GM23248 (cell line): ENCODE measurements at places on chromosomes 11 and 22. TPM values are rescaled to one million over a fixed set of nuclear protein-coding genes. Genes with fewer than 3 reads are reported as not detected.

The PGA5 gene
- not detected in 2 replicates for total RNA-seq

DNA sequence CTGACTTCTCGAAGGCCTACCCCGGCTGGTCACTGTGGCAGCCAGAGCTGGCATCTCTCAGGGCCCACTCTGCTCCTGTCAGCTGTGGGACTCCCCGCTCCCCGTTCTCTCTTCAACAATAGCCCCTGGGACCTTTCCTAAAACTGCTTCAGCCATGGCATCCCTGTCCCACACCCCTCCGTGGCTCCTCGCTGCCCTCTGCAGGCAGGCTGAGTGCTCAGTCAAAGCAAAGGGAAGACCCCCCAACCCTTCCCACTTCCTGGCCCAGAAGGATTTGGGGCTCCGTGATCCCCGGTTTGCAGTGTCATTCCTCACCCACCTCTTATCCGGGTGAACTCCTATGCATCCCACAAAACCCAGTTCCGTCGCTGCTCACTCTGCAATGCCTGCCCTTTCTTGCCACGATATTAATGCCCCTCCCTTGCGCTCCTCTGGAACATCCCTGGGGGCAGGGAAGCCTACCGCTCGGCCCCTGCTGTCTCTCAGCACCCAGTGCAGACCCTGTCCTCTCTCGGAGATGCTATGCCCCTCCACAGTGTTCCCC is 1.6 kb upstream of the TH start:
- no peak overlapping the region for H3K27ac ChIP-seq
- no peaks in the 10 kb centered on the region for H3K36me3 ChIP-seq
- H3K4me3 ChIP-seq, result no peak overlapping the region
- peaks cover 4% of the 10 kb centered on the region; the same call in 1 of the 2 replicates for H3K4me1 ChIP-seq
- H3K27me3 ChIP-seq, result peaks cover 3% of the 10 kb centered on the region; the same call in 1 of the 2 replicates

GRCh38 chr11:15327786-15328231 is 213.1 kb downstream of the INSC start:
- no peaks in the 10 kb centered on the region; the same call in 1 of the 2 replicates for H3K27me3 ChIP-seq
- no peaks in the 10 kb centered on the region for H3K36me3 ChIP-seq
- no peak overlapping the region for H3K27ac ChIP-seq
- H3K4me1 ChIP-seq, result no peaks in the 10 kb centered on the region

GRCh38 chr11:18617688-18618341 is 16.3 kb downstream of the SPTY2D1 start:
- H3K4me3 ChIP-seq, result no peak overlapping the region
- peaks cover 17% of the 10 kb centered on the region for H3K4me1 ChIP-seq
- peaks cover 10% of the 10 kb centered on the region; the same call in 1 of the 2 replicates for H3K36me3 ChIP-seq

The MMP1 gene
- total RNA-seq, result 53.2 and 68.3 TPM in 2 replicates

The PIWIL4 gene
- 1.2 and 2.8 TPM in 2 replicates for total RNA-seq

GRCh38 chr11:67614730-67615714 is 8.3 kb downstream of the NDUFV1 start:
- H3K4me3 ChIP-seq, result no peak overlapping the region
- peak; percentile 52 for DNase-seq
- no peaks in the 10 kb centered on the region for H3K36me3 ChIP-seq
- H3K27me3 ChIP-seq, result peaks cover 22% of the 10 kb centered on the region

The OR52N5 gene
- not detected in 2 replicates for total RNA-seq

DNA sequence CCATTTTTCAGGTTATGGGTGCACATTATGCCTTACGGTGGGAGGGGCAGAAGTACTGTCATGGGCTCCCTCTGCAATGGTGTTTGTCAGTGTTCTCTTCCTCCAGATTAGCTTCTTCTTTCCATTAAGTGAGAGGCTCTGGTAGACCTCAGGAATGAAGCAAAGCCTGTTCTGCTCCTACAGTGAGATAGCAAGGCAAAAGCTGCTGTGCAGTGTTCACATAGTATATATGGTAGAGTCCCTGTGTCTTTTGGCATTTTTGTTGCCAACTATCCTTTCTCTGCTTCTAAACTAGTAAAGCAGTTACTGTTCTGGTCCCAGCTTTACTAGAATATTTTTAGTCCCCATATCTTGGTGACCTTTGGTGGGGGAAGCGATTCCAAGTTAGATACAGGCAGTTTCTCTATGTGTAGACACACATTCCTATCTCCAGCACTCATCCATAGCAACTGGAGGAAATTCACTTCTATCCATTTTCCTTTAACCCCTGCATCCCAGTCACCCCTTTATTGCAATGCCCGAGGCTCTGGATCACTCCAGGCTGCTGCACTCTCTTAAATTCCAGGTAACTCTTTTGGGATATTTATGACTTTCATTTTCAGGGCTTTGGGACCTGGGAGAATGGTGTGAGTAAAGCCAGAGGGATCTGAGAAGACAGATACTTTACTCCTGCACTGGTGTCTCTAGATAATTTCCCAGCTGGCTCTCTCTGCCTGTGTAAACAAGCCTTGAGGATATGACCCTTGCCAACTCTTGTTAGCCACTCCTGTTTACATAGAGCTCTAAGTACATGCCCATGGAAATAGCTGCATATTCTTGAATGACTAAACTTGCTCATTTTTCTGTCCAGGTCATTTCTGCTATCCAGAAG is 3.9 kb upstream of the TRIM34 start:
- no peaks in the 10 kb centered on the region for H3K36me3 ChIP-seq
- DNase-seq, result peak; percentile 91
- H3K27me3 ChIP-seq, result no peaks in the 10 kb centered on the region

GRCh38 chr11:45525393-45525792 is 140.0 kb downstream of the CHST1 start:
- no peaks in the 10 kb centered on the region for H3K27me3 ChIP-seq
- H3K4me3 ChIP-seq, result no peak overlapping the region
- no peaks in the 10 kb centered on the region for H3K36me3 ChIP-seq
- DNase-seq, result no peak
- H3K4me1 ChIP-seq, result no peaks in the 10 kb centered on the region

The TRIM6 gene
- 2.3 and 3.6 TPM in 2 replicates for total RNA-seq

The TRMU gene
- 38.4 and 41.2 TPM in 2 replicates for total RNA-seq

The RGL4 gene
- not detected in 2 replicates for total RNA-seq

GRCh38 chr11:127474766-127475165 is 474.2 kb upstream of the KIRREL3 start:
- no peak overlapping the region for H3K4me3 ChIP-seq
- no peak overlapping the region for H3K27ac ChIP-seq
- no peaks in the 10 kb centered on the region for H3K36me3 ChIP-seq

DNA sequence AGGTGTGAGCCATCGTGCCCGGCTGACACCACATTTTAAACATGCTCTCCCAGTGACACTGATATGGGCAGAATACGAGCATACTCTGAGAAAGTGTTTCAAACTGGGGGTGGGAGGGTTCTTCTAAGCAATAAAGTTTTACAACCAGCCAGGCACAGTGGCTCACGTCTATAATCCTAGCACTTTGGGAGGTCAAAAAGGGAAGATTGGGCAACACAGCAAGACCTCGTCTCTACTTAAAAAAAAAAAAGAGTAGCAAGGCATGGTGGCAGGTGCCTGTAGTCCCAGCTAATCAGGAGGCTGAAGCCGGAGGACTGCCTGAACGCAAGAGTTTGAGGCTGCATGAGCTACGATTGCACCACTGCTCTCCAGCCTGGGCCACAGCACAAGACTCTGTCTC is 2.2 kb downstream of the GANAB start:
- no peak overlapping the region for H3K4me3 ChIP-seq
- H3K36me3 ChIP-seq, result peaks cover 7% of the 10 kb centered on the region
- no peaks in the 10 kb centered on the region for H3K27me3 ChIP-seq
- DNase-seq, result no peak
- peak overlapping the region; percentile 26; the same call in 1 of the 2 replicates for H3K27ac ChIP-seq

DNA sequence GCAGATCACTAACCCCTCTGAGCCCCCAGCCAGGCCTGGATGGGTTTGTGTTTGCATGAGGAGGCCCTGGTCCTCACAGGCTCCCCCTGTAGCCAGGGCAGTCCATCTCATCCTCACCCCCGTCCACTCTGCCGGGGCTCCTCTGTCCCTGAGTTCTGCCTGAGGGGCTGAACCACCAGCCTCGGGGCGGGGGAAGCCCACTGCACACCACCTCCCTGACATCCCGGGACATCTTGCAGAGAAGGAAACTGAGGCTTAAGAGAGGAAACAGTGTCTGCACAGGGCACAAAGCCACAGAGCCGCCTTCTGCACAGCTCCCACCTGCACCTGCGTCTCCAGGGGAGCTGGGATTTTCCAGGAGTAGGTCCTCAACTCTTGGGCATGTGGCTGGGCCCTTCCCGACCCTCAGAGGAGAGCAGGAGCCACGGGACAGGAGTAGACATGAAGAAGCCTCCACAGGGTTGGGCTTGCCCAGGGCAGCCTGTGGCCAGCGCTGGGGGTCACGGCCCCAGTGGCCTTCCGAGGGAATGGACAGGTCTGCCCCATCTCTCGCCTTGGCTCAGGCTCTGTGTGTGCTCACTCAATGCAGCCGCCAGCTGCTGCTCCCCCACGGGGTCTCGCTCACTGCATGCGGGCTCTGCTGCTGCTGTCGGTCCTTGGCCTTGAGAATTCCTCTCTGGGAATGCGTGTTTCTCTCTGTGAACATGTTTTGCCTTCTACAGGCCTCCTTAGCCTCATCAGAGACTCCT is 45.4 kb upstream of the CCDC188 start:
- no peak overlapping the region for H3K4me3 ChIP-seq
- no peak overlapping the region for H3K27ac ChIP-seq

The MISFA gene
- not detected in 2 replicates for total RNA-seq

DNA sequence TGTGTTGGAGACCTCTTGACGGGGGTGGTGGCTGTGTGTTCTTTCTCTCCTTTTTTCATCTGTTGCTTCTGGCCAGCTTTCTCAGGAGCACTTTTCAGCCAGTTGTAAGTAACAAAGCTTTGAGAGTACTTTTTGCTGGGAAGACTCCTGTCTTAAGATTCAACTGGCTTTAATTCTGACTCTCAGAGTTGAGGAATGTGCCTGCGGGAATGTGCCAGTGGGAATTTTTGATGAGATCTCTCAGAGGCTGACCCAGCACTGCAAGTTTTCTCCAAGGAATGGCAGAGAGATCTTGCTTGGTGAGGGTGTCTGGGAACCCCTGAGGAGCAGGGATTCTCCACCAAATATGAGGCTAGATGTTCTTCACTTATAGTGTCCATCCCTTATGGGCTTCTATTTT is 91.6 kb upstream of the OR9Q1 start:
- no peaks in the 10 kb centered on the region for H3K36me3 ChIP-seq
- DNase-seq, result no peak
- H3K4me1 ChIP-seq, result no peaks in the 10 kb centered on the region
- no peak overlapping the region for H3K27ac ChIP-seq

- H3K27me3 ChIP-seq, result no peaks in the 10 kb centered on the region
- H3K36me3 ChIP-seq, result no peaks in the 10 kb centered on the region
- no peak for DNase-seq
- no peak overlapping the region for H3K4me3 ChIP-seq
- no peak overlapping the region for H3K27ac ChIP-seq
These were observed 179.2 kb upstream of the ZC3H12C start for GRCh38 chr11:109914038-109914437.

DNA sequence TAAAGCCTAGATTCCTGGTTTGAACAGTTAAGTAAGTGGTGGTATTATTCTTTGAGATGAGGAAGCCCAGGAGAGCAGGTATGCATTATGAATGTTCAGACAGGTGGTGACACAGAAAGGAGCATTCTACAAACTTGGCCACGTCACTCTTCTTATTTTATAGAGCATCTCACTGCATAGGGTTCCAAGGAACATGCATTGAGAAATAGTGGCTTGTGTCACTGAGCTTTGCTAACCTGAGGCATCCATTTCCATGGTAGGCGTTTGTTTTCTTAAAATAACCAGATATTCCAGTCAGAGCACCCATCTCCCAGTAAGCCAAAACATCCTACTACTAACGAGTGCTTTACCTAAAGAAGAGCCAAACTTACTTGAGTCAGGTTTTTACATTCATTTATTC is 169.7 kb downstream of the NAV2 start:
- no peaks in the 10 kb centered on the region for H3K27me3 ChIP-seq
- H3K36me3 ChIP-seq, result peaks cover 38% of the 10 kb centered on the region
- no peak overlapping the region for H3K4me3 ChIP-seq
- H3K4me1 ChIP-seq, result no peaks in the 10 kb centered on the region

DNA sequence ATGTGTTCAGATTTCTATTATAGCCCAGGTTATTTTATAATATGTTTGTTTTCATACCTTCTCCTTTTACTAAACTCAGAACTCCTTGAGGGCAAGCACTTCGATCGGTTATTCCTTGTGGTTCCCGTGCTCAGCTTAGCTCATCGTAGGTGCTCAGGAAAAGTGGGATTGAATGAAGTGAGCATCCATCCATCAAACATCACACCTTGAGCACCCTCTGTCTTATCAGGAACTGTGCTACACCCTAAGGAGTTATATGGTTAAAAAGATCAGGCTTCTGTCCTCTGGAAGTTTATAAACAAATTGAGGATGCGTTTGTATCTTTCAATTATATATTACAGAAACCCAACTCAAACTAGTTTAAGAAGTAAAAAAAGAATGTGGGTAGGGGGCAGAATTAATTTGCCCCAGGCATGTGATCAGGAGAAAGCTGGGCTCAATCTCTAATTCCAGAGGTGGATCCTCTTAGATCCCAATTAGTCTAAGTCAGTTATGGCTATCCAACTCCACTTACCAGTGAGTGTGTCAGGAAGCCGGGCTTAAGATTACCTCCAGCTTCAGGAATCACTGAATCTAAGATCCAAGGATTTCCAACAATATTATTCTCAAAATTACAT is 59.9 kb upstream of the RRAS2 start:
- peaks cover 76% of the 10 kb centered on the region for H3K4me1 ChIP-seq
- peak; percentile 17 for DNase-seq
- peak overlapping the region; percentile 69 for H3K27ac ChIP-seq
- no peaks in the 10 kb centered on the region for H3K36me3 ChIP-seq
- H3K4me3 ChIP-seq, result no peak overlapping the region

The OR52I1 gene
- total RNA-seq, result not detected in 2 replicates

GRCh38 chr11:73206801-73207200 is 11.3 kb upstream of the P2RY2 start:
- H3K27ac ChIP-seq, result no peak overlapping the region
- DNase-seq, result no peak
- H3K4me3 ChIP-seq, result no peak overlapping the region
- H3K36me3 ChIP-seq, result no peaks in the 10 kb centered on the region

The C22orf31 gene
- total RNA-seq, result not detected in 2 replicates

DNA sequence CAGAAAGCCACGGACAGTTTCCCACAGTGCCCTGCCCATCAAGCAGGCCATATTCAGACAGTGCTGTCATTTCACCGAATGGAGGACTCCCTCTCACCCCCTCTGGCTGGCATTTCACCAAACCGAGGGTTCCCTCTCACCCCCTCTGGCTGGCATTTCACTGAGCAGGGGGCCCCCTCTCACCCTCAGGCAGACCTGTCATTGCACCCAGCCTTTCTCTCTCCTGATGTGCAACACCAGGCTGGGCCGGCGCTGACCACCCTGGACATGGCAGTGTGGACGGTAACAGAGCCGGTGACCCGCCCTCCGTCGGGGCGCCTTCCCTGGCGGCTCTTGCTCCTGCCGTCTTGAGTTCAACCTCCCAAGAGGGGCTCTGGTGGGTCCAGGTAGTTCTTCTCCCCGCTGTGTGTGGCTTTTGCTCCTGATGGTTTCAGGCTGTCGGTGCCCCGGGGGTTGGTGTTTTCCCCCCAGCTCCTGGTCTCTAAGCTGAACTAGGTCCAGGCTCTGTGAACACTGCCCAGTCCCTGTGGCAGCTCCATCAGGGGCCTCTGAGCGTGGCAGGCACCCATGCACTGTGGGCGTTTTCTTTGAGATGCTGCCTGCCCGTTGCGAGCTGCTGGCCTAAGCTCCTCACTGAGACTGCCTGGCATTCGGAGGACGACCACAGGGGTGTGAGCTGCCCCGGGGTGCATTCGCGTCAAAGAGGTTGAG is 46.9 kb downstream of the SMIM38 start:
- no peak for DNase-seq
- H3K27me3 ChIP-seq, result peaks cover 22% of the 10 kb centered on the region
- no peak overlapping the region for H3K4me3 ChIP-seq
- H3K4me1 ChIP-seq, result no peaks in the 10 kb centered on the region
- no peak overlapping the region for H3K27ac ChIP-seq

GRCh38 chr11:10221342-10221741 is 72.7 kb downstream of the SBF2 start:
- DNase-seq, result no peak
- no peak overlapping the region for H3K27ac ChIP-seq
- peaks cover 11% of the 10 kb centered on the region for H3K4me1 ChIP-seq
- H3K27me3 ChIP-seq, result no peaks in the 10 kb centered on the region
- H3K36me3 ChIP-seq, result no peaks in the 10 kb centered on the region
- H3K4me3 ChIP-seq, result no peak overlapping the region
